Caco-2 (cell line): ENCODE measurements at places on chromosomes 4 and X.

DNA sequence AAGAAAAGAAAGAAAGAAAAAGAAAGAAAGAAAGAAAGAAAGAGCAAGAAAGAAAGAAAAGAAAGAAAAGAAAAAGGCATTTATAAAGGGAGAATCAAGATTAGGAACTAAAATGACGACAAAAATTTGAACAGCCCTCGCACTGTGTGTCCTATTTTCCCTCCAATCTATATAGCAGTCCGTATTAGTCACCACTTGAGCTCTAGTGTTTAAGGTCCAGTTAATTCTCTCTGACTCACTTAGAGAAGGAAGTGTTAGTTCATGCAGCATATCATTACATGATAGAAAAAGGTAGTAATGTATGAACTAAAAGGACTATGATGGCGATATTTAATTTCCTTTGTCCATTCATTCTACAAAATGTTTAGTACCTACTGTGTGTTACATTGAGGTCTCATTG, 122.7 kb downstream of the CBLL2 start:
- DNase-seq = no peak

- no peak for DNase-seq
These were observed 224.6 kb downstream of the ANAPC10 start for GRCh38 chr4:144873226-144873990.

- DNase-seq = no peak
These were observed 136.0 kb downstream of the FNIP2 start for GRCh38 chr4:158904815-158905214.

DNA sequence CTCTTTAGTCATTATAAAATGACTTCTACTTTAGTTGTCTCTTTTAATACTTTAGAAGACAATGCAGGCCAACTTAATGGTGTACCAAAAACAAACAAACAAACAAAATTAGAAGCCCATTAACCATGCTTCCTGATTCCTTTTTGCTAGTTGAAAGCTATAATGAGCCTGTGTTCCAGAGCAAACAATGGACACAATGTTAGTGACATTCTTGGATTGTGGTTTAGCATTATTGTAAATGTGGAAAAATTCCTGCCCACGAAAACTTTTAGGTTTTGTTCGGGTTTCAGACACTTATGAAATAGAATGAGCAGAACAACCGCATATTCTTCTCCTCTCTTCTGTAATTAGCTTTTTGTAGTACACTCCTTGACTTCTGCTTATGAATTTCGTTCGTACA, 1682.7 kb upstream of the PCDH7 start:
- DNase-seq = no peak

GRCh38 chr4:139767168-139767567, 101.5 kb downstream of the MGST2 start:
- DNase-seq = no peak

DNA sequence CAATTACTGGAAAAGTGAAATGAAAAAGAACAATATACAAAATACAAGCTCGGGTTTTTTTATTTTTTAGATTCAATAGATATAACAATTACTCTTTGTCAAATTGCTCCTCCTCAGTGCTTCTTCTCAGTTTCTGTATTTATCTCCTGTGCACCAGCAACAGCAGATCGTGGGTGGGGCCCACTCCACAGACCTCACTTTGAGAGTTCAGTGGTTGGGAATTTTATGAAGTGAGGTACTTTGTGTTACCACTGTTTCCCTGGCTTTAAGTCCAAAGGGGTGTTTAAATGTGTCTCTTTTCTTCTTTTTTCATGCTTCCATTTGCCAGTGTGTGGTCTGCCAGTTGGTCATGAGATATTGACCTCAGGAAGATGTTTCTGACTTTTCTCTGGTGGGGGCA, 54.4 kb downstream of the KIT start:
- DNase-seq = no peak
